Stimulated activated CD8-positive, alpha-beta memory T cell treated with anti-CD3 and anti-CD28 coated beads, Interleukin-7, amount 100 ng/mL, for 4 hours (primary cell): ENCODE measurements at places on chromosomes 7 and 10.

DNA sequence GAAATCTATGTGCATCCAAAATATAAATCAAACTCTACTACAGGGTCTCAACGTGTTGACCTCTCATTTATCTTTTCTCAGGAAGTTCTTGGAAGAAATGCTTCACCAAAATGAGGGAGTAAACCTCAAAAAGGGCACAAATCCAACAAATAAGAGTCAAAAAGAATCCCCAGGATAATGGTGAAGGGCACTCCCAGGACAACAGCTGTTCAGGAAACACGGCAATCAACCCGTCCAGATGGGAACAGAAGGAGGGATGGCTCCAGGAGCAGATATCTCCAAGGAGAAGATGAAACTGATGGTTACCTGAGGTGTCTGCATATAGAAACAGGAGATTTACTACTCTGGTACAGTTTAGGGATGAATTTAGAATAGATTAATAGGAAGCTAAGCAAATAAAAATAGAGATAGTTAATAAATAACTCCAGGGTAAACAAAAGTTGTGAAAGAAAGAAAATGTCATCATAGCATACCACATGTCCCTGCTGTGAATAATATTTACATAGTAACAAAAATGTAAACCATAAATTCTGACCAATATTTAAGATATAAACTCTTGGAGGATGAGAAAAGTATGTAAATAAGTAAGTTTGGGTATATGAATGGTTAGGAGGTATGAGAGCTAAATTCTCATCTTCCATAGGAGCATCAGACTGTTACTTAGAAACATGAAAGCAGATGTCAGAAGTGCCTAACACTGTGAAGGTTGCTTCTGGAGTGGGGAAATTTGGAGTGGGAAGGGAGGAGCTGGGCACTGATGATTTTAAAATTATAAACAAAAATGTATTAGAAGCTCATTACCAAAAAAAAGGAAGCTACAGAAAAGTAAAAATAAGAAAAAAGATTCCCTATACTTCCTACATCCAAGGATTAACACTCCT, 237.5 kb upstream of the HPS1 start:
- no peak for DNase-seq

GRCh38 chr7:1669064-1669951, 769 bp upstream of the ELFN1 start:
- DNase-seq = no peak

- no peak for DNase-seq
Observed at GRCh38 chr7:150992833-150993302, 2.1 kb downstream of the NOS3 start.

DNA sequence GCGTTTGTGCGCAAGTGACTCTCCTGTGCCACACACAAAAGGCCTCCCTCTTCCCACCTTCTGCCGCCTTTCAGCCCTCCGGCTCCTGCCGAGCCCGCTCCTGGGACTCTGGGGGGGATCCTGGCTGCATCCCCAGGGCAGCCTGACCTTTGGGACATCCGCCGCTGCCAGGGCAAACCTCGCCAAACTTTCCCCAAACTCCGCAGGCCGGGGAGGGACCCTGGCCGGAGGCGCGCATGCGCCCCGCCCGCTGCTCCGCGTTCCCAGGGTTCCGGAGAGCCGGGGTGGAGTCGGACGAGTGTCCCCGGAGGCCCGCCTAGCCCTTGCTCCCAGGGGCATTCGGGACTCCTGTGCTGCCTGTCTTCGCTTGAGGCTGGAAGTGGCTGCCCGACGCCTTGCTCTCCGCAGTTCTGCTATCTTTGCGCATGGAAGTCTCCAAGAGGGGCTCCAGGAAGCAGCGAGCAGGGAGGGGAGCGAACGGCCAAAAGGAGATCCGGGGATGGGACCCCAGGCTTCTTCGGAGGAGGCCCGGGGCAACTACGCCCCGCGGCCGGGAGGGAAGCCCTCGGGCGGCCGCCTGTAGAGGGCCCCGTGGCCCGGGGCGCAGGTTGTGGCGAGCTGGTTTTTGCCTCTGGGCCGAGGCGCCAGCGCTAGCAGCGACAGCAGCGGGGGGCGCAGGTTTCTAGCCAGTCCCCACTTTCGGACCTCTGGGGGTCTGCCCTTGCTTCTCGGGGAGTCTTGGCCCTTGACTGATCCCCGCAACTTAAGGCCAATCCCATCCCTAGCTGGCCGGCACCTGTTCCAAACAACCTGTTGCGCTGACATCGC, 7.0 kb downstream of the PTF1A start:
- no peak for DNase-seq

DNA sequence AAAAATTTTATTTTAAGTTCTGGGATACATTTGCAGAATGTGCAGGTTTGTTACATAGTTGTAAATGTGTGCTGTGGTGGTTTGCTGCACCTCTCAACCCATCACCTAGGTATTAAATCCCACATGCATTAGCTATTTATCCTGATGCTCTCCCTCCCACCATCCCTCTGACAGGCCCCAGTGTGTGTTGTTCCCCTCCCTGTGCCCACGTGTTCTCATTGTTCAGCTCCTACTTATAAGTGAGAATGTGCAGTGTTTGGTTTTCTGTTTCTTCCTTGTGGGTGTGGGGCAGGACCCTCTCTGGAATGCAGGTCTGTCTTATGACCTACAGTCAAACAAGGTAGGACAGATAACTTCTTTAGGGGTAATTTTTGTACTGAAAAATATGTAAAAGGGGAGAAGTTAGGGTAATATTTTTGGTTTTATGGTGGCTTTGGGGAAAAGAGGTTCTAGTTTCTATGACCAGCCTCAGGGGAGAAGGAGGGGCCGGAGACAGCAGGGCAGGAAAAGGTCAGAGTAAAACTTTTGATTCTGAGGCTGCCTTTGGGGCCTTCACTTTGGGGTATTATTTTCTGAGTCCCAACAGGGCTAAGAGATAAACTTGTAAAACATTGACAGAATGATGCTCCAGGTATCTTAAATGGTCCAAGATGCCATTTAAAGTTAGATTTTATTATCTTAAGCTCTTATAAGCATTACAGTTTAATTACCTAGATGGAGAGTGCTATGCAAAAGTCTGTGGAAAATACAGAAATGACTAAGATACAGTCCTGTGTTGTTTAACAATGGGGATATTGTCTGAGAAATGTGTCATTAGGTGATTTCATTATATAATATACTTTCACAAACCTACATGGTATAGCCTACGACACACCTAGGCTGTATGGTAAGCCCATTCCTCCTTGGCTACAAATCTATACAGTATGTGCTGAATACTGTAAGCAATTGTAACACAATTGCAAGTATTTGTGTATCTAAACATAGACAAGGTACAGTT, 354.8 kb downstream of the ABCA13 start:
- no peak for DNase-seq

DNA sequence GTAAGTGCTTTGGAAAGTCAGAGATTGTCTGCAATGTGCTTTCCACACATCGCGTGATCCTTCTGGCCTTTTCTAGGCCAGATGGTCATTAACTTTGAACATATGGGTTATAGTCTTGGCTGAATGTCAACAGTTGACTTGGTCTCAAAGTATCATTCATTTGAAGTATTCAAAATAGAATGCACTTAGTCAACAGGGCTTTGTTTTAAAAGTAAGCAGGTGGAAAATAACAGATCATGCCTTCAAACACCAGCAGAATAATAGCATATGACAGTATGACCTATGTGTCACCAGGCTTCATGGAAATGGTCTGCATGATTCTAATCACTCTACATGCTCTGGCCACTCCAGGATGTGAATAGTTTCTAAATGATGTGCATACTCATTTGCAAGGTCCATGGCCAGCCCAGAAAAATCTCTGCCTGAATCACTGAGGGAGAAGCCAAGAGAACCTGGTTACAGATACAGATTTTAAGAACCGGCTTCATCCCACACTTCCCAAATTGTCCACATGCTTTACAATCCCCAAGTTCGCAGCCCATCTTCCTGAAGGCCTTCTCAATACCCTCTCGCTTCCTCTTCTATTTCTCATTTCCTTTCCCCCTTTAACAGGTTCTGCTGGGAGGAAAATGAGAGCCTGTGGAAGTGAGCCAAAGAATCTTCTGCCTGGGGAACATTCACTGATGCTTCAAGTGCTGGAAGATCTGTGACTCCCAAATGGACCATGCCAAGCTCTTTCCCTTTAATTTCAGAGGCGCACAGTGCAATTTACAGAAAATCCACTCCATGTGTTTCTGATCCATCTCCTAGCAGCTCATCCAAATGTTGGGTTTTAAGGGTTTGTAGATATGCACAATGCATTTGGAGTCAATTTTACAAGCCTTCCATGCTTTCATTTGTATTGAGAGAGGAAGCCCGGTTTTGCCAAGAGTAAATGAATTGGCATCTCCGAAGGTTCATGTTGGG, 122.8 kb upstream of the GDF10 start:
- DNase-seq = no peak

DNA sequence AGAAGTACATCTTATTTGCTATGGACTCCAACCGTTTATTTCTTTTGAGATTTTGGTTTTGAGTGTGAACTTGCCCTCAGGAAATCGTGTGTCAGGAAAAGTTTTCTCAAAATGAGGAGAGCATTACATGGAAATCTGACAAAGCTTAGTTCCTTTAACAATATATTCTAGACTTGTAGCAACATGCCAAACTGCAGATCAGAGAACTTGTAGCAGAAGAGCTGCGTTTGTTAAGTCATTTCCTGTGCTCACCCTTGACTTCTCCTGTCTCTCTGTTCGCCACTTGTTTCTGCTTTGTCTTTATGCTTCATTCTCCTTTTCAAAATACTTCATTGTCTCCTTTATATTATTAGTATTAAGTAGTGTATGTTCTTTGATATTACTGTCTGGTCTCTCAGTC, 116.6 kb upstream of the FOXP2 start:
- DNase-seq = no peak

GRCh38 chr10:27500886-27501285, 3.2 kb upstream of the RAB18 start:
- DNase-seq = no peak

GRCh38 chr7:31465285-31465684, 48.6 kb upstream of the ITPRID1 start:
- DNase-seq = no peak

GRCh38 chr10:123771877-123772644, 105.9 kb downstream of the GPR26 start:
- peak; percentile 1 for DNase-seq

GRCh38 chr10:117186832-117187615, 10.3 kb upstream of the KCNK18 start:
- no peak for DNase-seq

- DNase-seq = no peak
Observed at GRCh38 chr7:127648986-127649385, 3.0 kb upstream of the SND1 start.

DNA sequence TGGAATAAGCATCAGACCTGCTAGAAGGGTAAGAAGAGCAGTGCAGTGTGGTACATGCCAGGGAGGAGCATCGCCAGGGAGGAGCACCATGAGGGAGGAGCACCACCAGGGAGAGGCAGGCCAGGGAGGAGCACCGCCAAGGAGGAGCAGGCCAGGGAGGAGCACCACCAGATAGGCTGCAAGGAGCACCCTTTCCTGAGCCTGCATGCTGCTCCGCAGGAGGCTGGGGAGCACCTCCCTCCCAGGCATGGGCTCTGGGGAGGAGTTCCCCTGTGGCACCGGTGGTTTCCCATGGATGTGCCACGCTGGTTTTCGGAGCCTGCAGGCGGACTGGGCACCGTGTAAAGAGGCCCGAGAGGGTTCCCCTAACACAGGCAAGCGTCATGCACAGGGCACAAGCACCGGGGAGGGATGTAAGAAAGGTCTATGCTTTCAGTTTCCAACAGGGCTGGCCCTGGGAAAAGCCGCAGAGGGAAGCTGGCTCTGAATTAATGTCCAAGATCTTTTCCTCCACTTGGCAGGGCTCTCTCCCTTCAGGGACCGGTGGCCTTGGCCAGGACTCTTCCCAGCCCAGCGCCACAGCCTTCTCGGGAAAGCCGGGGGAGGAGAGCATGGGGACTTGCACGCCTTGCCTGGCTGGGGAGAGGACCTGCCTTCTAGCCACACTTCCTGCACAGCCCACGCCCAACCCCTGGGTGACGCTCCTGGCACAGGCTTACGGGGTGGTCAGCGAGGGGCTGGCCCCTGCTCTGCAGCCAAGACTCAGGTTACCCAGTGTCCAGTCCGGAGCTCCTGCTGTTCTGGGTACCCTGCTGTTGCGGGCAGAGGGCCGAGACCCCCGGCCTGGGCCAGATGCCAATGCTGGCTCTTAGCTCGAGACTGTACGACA, 11.5 kb upstream of the GPER1 start:
- DNase-seq = no peak

- no peak for DNase-seq
Observed at GRCh38 chr7:27842094-27842692, 102.2 kb downstream of the TAX1BP1 start.

DNA sequence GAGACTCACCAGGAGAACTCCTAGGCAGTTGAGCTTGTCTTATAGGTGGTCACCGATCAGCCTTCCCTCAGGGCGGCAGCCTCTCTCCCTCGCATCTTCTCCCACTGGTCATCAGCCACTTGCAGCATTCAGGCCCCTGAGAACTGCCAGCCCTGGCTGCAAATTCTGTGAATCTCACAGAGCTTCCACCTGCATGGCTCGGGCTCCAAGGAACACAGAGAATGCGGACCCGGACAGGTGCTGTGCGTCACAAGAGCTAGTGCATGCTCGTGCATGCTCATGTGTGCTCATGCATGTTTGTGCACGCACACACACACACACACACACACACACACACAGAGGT, 176.9 kb downstream of the ARHGAP12 start:
- no peak for DNase-seq

- DNase-seq = no peak
Observed at GRCh38 chr10:68562661-68563570, 2.8 kb downstream of the TET1 start.

GRCh38 chr7:73342645-73343044, 14.7 kb downstream of the FKBP6 start:
- no peak for DNase-seq

GRCh38 chr10:132269266-132270230, 38.2 kb downstream of the STK32C start:
- no peak for DNase-seq

GRCh38 chr7:31102151-31102972, 50.3 kb downstream of the ADCYAP1R1 start:
- no peak for DNase-seq

GRCh38 chr7:158453663-158454062, 134.0 kb downstream of the PTPRN2 start:
- no peak for DNase-seq

DNA sequence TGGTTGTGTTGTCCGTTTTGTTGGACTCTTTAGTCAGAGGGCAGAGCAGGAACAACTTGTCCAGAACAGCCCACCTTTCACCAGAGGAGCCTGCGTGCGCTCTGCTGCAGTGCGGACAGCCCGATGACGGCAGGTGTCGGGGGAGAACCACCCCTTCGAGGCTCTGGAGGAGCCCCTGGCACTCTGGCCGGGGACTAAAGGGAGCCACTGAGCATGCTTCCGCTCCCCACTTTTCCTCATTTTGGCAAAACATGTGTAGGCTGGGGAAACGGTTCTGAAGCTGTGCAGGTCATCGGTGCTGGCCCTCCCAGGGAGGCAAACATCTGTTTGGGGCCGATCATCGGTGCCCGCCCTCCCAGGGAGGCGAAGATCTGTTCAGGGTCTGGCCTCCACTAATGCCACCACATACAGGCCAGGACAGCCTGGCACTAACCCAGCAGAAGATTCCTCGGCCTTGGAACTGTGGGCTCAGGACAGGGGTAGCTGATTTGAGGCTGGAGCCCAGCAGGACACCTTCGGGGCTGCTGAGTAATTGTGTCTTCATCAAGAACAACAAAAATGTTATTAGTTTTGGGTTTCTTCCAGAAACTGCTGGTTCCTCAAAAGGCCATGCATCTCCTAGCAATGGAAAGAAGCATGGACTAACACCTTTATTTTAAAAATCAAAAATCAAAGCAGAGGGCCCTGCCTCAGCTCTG, 124.4 kb upstream of the TCERG1L start:
- DNase-seq = no peak

GRCh38 chr7:73936967-73937366, 76.0 kb downstream of the TMEM270 start:
- DNase-seq = no peak
